ENCODE measurements at places on chromosomes 16 and 17.

DNA sequence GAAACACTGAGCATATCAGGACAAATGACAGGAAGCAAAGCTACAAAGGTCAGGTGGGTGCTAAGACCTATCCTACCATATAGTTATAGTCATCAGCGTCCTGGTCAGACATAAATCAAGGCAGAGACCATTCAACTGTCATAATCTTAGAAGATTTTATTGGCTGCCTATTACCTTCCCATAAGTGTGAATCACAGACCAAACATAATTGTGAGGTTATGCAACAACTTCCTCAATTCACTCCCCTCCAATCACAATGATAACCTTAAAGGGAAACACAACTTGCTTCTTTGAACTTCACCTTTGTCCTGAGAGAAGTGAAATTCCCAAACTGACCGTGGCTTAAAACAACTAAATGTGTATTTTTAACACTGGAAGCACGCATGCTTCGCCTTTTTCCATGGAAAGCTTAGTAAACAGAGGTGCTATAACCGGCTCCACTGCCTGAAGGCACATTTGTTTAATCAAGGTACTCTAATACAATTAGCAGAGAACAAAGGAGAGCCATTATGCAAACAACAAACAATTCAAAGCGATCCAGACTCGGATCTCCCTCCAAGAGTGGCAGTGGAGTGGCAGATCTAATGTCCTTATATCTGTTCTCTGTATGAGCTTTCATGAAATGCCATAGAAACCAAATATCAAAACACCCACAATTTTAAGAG lies 84.9 kb downstream of the TMEM114 start:
- DNase-seq, result no peak

- DNase-seq, result no peak
Measured at GRCh38 chr16:67388191-67388590, 5.1 kb downstream of the TPPP3 start.

GRCh38 chr17:68011199-68011665 lies 15.0 kb upstream of the C17orf58 start:
- peak; percentile 12 for DNase-seq

GRCh38 chr17:44854192-44854591 lies 6.5 kb downstream of the HIGD1B start:
- no peak for DNase-seq

- no peak for DNase-seq
Measured at GRCh38 chr17:56030009-56030624, 123.2 kb upstream of the ANKFN1 start.

GRCh38 chr17:38728290-38728831 lies 1.8 kb upstream of the CISD3 start:
- peak; percentile 26 for DNase-seq

DNA sequence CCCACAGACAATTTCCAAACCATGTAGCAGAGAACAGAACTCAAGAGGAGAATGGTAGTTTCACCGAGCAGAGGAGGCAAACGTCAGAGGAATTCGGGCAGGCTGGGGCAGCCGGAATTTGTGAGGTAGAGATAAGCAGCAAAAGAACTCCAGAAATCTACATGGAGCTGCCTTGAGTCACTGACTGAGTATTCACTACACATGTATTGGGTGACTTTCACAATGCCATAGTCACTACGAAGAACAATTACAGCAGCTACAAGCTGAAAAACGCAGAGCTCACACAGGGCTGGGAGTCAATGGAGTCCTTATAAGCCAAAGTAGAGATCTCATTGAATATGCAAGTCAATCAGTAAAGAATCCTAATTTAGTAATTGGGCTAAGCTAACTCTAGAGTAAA lies 13.4 kb downstream of the CMC2 start:
- no peak for DNase-seq

DNA sequence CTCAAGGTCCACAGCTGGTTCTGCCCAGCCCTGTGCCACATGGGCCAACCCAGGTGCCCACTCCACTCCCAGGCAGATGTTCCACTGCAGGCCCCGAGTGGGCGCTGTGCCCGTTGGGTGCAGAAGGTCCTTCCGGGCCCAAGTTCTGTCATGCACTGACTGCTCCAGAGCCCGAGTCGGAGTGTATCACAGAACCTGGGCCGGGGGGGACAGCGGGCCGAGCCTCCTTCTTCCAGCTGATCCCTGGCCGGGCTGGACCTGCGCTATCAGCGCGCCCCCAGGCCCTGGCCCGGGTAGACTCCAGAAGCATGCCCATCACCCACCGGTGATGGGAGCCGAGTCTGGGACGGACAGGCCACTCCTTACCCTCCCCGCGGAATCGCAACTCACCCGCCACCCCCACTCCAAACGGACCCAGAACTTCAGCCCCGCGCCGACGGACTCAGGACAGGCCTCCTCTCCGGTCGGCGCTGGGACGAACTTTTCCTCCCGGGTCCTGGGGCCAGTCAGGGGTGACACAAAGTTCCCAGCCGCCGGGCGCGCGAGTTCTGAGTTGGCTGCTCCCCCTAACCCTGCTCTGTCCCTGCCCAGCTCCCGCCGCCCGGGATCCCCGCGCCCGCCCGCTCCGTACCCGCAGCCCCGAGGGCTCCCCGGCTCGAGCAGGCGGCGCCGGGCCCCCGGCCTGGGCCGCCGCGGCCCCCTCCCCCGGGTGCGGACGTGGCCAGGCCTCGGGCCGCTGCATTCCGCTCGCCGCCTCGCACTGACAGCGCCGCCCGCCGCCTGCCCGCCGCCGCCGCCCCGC lies at the start of gene COPZ2:
TSS of gene COPZ2 (minus strand) at position 762 of the 802 bp plus-strand sequence. CDS start at position 742, 20 bp downstream.
- DNase-seq, result peak; percentile 3

- no peak for DNase-seq
Measured at GRCh38 chr17:36994438-36994837, 45.7 kb downstream of the AATF start.

DNA sequence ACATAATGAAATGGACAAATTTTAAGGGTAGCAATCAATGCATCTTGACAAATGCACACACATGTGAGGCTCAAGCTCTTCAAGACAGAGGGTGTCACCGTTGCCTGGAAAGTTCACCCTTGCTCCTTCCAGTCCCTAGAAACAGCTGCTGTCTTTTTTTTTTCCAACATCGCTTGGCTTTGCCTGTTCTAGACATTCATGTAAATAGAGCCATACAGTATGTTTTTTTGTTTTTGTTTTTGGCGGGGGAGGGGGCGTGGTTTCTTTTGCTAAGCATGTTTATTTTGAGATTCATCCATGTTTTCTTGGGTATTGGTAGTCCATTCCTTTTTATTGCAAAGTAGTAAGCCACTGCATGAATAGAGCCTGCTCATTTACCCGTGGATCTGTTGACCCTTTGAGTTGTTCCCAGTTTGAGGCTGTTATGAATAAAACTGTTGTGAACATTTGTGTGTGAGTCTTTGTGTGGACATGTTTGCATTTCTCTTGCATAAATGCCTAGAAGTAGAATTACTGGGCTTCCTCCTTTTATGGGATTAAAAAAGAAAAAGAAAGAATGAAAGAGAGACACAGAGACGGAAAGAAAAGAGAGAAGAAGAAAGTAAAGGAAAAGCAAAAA lies 78.4 kb downstream of the NT5M start:
- DNase-seq, result no peak

DNA sequence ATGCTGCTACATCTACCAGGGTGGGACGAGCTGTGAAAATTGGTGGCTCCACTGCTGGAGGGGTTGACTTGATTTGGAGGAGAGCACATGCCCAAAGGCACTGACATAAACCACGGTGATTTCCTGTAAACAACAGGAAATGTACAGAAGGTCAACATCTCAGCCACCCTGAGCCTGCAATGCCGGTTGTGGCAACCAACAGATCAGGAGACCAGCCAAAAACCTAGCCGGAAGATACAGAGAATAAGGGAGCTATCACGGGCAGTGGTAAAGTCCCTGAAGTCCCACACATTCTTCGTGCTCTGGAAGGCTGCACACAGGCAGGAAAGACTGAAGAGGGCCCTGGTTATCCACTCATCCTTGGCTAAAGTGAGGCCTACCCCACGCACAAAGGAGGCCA lies 56.2 kb downstream of the ADCY9 start:
- DNase-seq, result no peak

DNA sequence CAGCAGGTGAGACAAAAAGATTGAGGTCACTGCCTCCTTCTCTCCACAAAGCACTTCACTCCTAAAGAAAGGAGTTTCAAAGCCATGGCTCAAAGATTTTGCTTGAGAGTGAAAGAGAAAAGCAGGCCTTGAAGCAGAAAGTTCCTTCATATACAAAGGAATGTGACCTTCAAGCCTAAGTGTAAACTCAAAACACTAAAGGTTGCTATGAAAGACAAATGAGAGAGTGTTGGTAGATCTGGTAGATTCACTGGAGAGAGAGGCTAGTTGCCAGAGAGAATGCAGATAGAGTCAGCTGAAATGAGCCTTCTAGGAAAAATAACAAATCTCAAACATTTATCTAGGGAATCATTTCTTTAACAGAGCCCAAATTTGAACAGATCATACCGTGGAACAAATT lies 305.2 kb downstream of the CDH8 start:
- DNase-seq, result no peak

DNA sequence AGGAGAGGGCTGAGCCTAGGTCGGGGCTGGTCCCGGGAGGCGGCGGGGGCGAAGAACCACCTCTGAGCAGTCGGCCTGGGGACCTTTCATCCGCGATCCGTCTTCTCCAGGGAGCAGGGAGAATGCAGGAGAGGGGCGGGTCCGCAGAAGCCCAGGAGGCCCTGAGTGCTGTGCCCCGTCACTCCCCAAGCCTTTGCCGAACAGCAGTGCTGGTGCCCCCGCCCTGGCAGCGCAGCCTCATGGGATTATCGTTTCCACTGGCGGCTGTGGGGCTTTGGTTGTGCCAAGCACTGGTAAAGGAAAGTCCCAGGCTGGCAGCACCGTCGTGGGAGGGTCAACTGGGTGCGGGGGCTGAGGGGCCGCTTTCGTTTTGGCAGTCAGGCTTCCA lies 631 bp downstream of the TBL3 start:
- DNase-seq, result no peak

DNA sequence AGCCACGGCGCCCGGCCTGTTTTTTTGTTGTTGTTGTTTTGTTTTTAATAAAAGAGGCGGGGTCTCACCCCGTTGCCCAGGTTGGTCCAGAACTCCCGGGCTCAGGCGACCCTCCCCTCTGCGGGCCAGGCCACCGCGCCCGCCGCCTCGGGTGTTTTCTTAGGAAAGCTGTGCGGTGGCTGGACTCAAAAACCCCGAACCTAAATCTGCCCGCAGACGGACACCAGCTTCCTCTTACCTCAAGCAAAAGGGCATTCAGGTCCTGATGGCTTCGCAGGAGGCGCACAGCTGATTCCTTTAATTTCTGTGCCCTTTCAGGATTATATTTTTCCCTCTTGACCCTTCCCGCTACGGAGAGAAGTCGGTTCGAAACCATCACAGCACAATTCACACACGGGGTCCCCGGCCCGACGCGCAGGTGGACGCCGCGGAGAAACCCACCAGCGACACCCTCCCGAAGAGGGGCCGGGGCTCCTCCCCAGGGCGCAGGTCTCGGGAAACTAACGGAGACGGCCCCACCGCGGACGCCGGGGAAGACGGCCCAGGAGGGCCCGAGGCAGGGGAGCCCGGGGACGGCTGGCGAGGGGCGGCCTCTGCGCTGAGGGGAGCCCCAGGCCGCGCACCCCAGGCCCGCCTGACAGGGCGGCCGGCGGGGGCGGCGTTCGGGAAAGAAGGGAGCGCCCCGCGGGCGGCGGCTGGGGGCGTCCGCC lies 653 bp downstream of the FANCA start:
- no peak for DNase-seq

GRCh38 chr16:88686439-88687253 lies at the start of gene SNAI3:
Gene SNAI3 (minus strand): TSS chr16:88686507. CDS start chr16:88686406, 101 bp downstream.
- DNase-seq, result peak; percentile 28

- DNase-seq, result no peak
Measured at GRCh38 chr16:29687755-29688154, 8.8 kb downstream of the QPRT start.

DNA sequence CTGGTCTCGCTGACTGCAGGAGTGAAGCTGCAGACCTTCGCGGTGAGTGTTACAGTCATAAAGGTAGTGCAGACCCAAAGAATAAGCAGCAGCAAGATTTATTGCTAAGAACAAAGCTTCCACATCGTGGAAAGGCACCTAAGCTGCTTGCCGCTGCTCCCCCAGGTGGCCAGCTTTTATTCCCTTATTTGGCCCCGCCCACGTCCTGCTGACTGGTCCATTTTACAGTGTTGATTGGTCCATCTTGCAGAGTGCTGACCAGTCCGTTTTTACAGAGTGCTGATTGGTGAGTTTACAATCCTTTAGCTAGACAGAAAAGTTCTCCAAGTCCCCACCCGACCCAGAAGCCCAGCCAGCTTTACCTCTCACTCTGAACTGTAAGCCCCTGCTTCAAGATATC lies 227.8 kb downstream of the ABCC12 start:
- no peak for DNase-seq

- DNase-seq, result no peak
Measured at GRCh38 chr17:78263063-78263735, 31.8 kb downstream of the TMEM235 start.

DNA sequence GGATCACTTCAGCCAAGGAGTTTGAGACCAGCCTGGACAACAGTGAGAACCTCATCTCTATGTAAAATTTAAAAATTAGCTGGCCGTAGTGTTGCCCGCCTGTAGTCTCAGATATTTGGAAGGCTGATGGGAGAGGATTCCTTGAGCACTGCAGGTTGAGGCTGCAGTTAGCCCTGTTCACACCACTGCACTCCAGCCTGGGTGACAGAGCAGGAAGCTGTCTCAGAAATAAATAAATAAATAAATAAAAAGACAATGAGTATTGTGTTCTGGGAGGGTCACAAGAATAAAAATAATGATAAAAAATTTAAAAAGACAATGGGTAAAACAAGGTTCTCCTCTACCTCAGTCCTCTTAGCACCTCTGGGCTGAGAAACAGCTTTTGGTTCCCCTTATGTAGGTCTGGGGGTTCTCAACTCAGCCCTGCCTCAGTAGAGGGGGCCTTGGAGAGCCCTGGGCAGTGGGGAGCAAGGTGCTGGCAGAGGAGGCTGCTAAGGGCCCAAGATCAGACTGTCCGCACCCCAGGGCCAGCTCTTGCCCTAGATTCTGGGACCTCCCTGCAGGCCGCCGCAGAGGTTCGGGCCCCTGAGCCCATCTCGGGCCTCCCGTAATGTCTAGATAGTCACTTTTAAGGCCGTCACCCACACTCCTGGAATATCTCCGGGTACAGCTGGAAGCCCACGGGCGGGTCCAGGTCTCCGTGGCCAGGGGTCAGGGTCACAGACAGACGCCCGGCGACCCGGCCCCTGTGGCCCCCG lies 3.4 kb downstream of the ZNF764 start:
- no peak for DNase-seq

GRCh38 chr17:65474660-65475059 lies 86.8 kb downstream of the AXIN2 start:
- DNase-seq, result no peak

- no peak for DNase-seq
Measured at GRCh38 chr16:79170555-79171246, 429.8 kb downstream of the MAF start.

DNA sequence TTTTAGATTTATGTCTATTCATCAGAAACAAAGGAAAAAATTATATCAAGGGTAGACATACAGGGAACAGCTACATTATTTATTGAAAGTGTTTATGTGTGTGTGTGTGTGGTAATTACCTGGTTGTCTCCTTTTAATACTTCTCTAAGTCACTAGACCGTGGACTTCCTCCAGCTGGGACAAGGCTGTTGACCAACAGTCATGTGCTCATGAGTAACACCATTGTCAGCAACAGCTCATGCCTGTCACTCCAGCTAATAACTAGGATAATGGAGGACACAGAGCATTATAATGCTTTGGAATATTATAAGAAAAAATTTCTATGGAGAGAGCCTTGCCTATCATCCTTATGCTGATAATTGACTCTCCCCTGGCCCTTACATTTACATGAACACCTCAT lies 125.3 kb upstream of the SALL1 start:
- peak; percentile 21 for DNase-seq

Data from C1 segment of cervical spinal cord (tissue), 14 donors.